ENCODE measurements at places on chromosomes 1 and 21.

GRCh38 chr1:30845904-30846290 lies 62.7 kb downstream of the SDC3 start:
- H3K27ac ChIP-seq, result no peak overlapping the region
- no peak overlapping the region for H3K4me3 ChIP-seq
- H3K36me3 ChIP-seq, result no peaks in the 10 kb centered on the region
- peaks cover 6% of the 10 kb centered on the region for H3K4me1 ChIP-seq
- peaks cover 97% of the 10 kb centered on the region for H3K27me3 ChIP-seq

DNA sequence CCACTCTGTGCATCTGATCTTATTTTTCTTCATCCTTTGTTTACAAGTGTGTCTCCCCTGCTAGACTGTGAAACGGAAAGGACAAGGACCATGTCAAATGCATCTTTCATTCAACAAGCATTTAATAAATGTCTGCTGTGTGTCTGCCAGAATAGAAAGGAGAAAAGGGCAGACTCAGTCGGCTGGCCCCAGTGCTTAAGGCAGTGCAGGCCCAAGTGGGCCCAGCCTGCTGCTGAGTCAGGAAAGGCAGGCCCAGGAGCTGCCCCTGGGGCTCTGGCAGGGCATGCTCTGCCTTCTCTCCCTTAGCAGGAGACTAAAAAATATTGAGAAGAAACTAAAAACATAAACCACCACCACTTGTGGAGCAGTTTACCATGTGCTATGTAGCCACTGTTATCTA lies 38.1 kb downstream of the PLEKHA6 start:
- H3K4me3 ChIP-seq, result no peak overlapping the region
- H3K4me1 ChIP-seq, result no peaks in the 10 kb centered on the region
- DNase-seq, result no peak
- no peaks in the 10 kb centered on the region for H3K27me3 ChIP-seq
- H3K36me3 ChIP-seq, result no peaks in the 10 kb centered on the region

- no peak for DNase-seq
- H3K27me3 ChIP-seq, result peaks cover 30% of the 10 kb centered on the region
- no peak overlapping the region for H3K27ac ChIP-seq
- H3K36me3 ChIP-seq, result no peaks in the 10 kb centered on the region
Observed at GRCh38 chr1:115882913-115883902, 42.3 kb upstream of the NHLH2 start.

DNA sequence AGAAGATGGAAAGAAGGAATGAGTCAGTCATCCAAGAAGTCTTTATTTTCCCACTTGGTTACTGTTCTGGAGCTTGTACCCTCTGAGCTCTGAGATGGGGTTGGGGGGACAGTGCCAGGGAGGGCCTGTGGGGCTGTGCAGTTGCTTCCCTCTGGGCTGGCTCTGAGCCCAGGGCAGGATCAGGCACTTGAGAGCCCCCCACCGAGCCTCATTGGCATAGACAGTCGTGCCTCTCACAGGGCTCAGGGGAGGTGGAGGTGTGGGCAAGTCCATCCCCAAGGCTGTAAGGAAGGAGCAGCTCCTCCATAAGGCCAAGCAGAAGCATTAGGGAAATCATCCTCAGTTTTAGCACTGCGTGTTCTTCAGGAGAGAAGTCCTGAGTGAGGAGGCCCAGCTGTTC lies 2.5 kb upstream of the ARL8A start:
- H3K36me3 ChIP-seq, result peaks cover 74% of the 10 kb centered on the region
- no peak overlapping the region for H3K4me3 ChIP-seq
- H3K27me3 ChIP-seq, result no peaks in the 10 kb centered on the region
- peaks cover 30% of the 10 kb centered on the region for H3K4me1 ChIP-seq
- no peak for DNase-seq

DNA sequence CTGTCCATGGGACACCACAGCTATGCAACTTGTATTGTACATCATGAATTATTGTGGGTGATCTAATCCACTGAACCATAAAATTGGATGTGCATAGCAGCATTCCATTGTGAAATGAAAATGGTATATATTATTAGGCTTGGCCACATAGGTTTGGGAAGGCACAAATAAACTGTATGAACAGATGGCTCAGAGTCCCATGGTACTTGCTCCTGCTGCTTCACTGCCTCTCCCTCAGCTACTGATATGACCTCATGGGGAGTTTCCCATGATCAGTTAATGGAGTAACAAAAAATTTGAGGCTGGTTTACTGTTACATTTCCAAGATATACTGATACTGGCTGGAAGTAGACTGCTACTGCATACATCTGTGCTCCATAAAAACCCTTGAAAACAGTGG lies 152.7 kb upstream of the NEGR1 start:
- no peaks in the 10 kb centered on the region for H3K4me1 ChIP-seq
- H3K36me3 ChIP-seq, result no peaks in the 10 kb centered on the region
- no peak overlapping the region for H3K4me3 ChIP-seq
- no peak for DNase-seq
- H3K27me3 ChIP-seq, result no peaks in the 10 kb centered on the region
- H3K27ac ChIP-seq, result no peak overlapping the region

- no peaks in the 10 kb centered on the region for H3K36me3 ChIP-seq
- no peak overlapping the region for H3K27ac ChIP-seq
- H3K4me1 ChIP-seq, result no peaks in the 10 kb centered on the region
Observed at GRCh38 chr1:199907361-199907760, 120.1 kb upstream of the NR5A2 start.

- H3K27me3 ChIP-seq, result no peaks in the 10 kb centered on the region
- peak overlapping the region; percentile 59 for H3K4me3 ChIP-seq
- peak overlapping the region; percentile 76 for H3K27ac ChIP-seq
- peaks cover 3% of the 10 kb centered on the region for H3K36me3 ChIP-seq
Observed at GRCh38 chr1:181134543-181135436, 46.3 kb downstream of the IER5 start.

GRCh38 chr1:226784081-226785049 lies 45.3 kb upstream of the ITPKB start:
- no peak for DNase-seq
- no peak overlapping the region for H3K27ac ChIP-seq

- H3K27ac ChIP-seq, result no peak overlapping the region
- H3K27me3 ChIP-seq, result no peaks in the 10 kb centered on the region
- no peaks in the 10 kb centered on the region for H3K4me1 ChIP-seq
- no peaks in the 10 kb centered on the region for H3K36me3 ChIP-seq
Observed at GRCh38 chr1:199725002-199725565, 302.4 kb upstream of the NR5A2 start.

DNA sequence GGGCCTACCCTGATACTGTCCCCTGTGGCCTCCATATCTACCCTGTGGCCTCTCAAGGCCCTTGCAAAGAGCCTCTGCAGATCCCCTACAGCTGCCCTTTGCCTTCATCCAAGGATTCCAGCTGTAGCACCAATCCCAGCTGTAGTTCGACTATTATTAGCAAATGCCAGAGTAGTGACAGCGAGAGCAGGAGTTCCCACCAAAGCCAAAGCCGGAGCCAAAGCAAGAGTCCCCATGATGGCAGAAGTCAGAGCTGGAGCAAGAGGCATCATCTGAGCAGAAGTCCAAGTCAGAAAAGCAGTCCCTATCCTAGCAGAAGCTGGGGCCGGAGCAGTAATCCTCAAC lies 2.7 kb downstream of the NSUN4 start:
- H3K4me1 ChIP-seq, result peaks cover 44% of the 10 kb centered on the region
- no peaks in the 10 kb centered on the region for H3K27me3 ChIP-seq
- H3K4me3 ChIP-seq, result no peak overlapping the region
- H3K27ac ChIP-seq, result peak overlapping the region; percentile 99
- DNase-seq, result no peak

GRCh38 chr21:33993286-33994231 lies 78.0 kb upstream of the ATP5PO start:
- DNase-seq, result no peak
- H3K36me3 ChIP-seq, result peaks cover 6% of the 10 kb centered on the region
- H3K27ac ChIP-seq, result peak overlapping the region; percentile 69
- H3K4me3 ChIP-seq, result no peak overlapping the region
- H3K27me3 ChIP-seq, result peaks cover 11% of the 10 kb centered on the region
- peaks cover 9% of the 10 kb centered on the region for H3K4me1 ChIP-seq

- H3K4me3 ChIP-seq, result no peak overlapping the region
- H3K36me3 ChIP-seq, result no peaks in the 10 kb centered on the region
- no peaks in the 10 kb centered on the region for H3K4me1 ChIP-seq
- no peak for DNase-seq
Observed at GRCh38 chr1:62180639-62181038, 14.0 kb upstream of the L1TD1 start.

GRCh38 chr1:15429701-15430149 lies 8.5 kb upstream of the CTRC start:
- H3K4me1 ChIP-seq, result peaks cover 15% of the 10 kb centered on the region
- no peak for DNase-seq
- H3K36me3 ChIP-seq, result peaks cover 99% of the 10 kb centered on the region

DNA sequence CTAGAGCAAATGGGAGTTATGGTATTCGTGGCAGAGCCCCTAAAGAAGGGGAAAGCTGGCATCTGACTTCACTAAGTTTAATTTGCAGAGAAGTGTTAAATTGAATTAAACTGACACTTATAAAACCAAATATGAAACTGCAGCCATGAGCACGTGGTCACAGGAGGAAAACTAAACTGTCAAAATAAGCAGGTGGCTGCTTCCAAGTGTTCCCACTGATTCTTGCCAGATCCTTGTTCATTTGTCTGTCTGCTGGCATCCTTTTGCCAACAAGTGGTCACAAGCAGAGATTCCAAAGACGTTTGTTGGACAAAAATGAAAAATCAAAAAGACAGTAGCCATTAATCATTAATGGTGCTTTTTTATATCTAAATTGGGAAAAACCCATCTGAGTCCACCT lies 6.5 kb upstream of the CELA2B start:
- no peak overlapping the region for H3K4me3 ChIP-seq
- DNase-seq, result no peak
- H3K4me1 ChIP-seq, result no peaks in the 10 kb centered on the region
- H3K27ac ChIP-seq, result no peak overlapping the region
- H3K36me3 ChIP-seq, result peaks cover 2% of the 10 kb centered on the region

DNA sequence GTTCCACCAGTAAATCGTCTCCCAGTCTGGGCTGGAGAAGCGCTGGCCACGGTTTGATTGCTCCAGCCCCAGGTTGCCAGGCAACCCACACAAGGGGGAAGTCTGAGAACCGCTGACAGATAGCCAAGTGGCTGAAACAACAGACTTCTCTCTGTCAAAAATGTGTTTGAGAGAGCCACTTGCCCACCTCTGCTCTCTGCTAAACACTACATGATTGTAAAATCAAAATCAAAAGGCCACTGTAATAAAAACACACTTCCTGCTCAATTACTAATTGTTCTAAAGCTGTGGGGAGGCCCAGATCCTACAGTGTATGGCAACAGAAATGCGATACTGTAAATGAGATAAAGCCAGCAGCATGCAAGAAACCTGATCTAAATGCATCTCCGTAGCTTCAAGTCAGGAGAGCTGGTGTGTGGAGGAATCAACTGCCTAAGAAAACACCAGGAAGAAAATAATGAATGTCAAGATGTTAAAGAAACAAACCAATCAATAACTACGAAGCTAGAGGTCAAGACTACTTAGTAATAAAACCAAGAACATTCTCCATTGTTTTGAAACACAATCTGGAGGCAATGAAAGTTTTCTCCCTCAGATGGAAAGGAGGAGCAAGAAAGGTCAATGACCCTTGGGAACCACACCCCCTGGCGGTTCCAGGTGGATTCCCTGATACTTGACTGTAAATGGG lies 121.2 kb downstream of the SLC45A1 start:
- DNase-seq, result no peak
- peaks cover 5% of the 10 kb centered on the region for H3K4me1 ChIP-seq
- no peaks in the 10 kb centered on the region for H3K36me3 ChIP-seq
- peak overlapping the region; percentile 23 for H3K27ac ChIP-seq
- no peaks in the 10 kb centered on the region for H3K27me3 ChIP-seq

- DNase-seq, result no peak
- H3K27ac ChIP-seq, result no peak overlapping the region
- no peaks in the 10 kb centered on the region for H3K4me1 ChIP-seq
- no peak overlapping the region for H3K4me3 ChIP-seq
- H3K36me3 ChIP-seq, result no peaks in the 10 kb centered on the region
- no peaks in the 10 kb centered on the region for H3K27me3 ChIP-seq
Observed at GRCh38 chr1:182035097-182035770, 26.3 kb downstream of the ZNF648 start.

DNA sequence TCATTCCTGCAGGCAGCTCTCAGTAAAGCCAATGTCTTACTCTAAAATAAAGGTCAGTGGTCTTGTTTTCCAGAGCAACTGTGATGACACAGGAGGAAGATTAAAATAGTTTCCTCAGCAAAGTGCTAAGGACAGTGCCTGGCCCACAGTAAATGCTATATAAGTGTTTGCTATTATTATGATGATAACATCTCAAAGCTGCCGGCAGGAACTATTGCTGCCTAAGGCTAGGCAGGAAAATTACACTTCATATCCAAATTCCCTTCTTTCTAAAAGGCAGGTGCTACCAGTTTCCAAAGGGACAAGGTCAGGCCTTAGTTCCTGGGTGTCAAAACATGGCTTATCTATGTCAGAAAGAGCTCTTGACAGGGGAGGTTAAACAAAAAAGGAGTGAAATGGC lies 401.3 kb downstream of the HHAT start:
- peaks cover 17% of the 10 kb centered on the region for H3K27me3 ChIP-seq
- H3K4me3 ChIP-seq, result no peak overlapping the region
- H3K27ac ChIP-seq, result no peak overlapping the region
- no peaks in the 10 kb centered on the region for H3K4me1 ChIP-seq
- H3K36me3 ChIP-seq, result no peaks in the 10 kb centered on the region
- no peak for DNase-seq

DNA sequence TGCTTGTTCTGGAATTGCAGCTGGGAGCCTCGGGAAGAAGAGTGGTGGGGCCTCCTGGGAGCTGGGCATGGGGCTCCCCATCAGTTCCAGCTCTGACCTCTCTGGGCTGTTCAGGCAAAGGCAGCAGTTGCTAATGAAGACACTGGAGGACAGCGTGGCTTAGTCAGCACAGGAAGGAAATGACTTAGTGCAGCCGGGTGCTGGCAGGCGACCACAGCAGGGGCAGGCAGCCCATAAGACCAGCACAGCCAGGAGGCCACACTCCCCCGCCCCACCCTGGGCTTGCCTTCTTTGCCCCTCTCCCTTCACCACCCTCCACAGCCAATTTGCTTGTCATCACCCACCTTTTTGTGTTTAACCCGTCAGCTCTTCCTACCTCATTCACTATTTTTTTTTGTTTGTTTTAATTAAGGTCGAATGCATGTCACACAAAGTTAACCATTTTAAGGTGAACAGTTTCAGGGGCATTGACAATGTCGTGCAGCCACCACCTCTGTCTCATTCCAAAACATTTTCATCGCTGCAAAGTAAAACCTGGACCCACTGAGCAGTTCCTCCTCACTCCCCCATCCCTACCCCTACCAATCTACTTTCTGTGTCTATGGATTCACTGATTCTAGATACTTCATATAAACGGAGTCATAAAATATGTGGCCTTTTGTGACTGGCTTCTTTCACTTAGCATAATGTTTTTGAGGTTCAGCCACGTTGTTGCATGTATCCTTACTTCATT lies 10.9 kb downstream of the OLIG2 start:
- DNase-seq, result no peak
- peak overlapping the region; percentile 56 for H3K4me3 ChIP-seq
- peaks cover 24% of the 10 kb centered on the region for H3K27me3 ChIP-seq
- H3K4me1 ChIP-seq, result peaks cover 14% of the 10 kb centered on the region
- H3K27ac ChIP-seq, result peak overlapping the region; percentile 39

- DNase-seq, result no peak
- peaks cover 30% of the 10 kb centered on the region for H3K4me1 ChIP-seq
- no peaks in the 10 kb centered on the region for H3K36me3 ChIP-seq
- H3K27me3 ChIP-seq, result no peaks in the 10 kb centered on the region
Observed at GRCh38 chr1:84973498-84974334, 23.2 kb downstream of the MCOLN2 start.

GRCh38 chr1:202227053-202227672 lies 33.6 kb downstream of the LGR6 start:
- H3K4me1 ChIP-seq, result peaks cover 25% of the 10 kb centered on the region
- peaks cover 31% of the 10 kb centered on the region for H3K27me3 ChIP-seq
- no peak overlapping the region for H3K27ac ChIP-seq
- no peak for DNase-seq

Measured in effector memory CD8-positive, alpha-beta T cell (primary cell).